Activated CD4-positive, alpha-beta T cell treated with anti-CD3 and anti-CD28 coated beads for 36 hours (primary cell): ENCODE measurements at places on chromosomes 12 and 14. TPM values are rescaled to one million over a fixed set of nuclear protein-coding genes. Genes with fewer than 3 reads are reported as not detected.

DNA sequence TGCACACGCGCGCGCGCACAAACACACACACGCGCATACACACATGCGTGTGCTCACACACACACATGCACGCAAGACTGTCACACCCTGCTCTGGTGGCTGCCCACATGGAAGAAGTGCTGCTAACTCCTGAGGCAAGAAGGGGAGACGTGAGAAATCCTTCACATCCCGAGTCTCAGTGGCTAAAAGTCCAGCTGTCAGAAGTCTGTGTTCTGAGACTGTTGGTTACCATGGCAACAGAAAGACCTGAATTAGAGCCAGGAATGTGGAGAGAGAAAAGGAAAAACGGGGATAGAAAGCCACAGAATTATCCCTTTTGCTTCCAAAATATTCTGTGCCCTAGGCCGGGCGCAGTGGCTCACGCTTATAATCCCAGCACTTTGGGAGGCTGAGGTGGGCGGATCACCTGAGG, 71.2 kb downstream of the PPFIBP1 start:
- H3K4me3 ChIP-seq = no peak overlapping the region
- no peaks in the 10 kb centered on the region for H3K4me1 ChIP-seq
- DNase-seq = no peak
- H3K27ac ChIP-seq = no peak overlapping the region
- no peaks in the 10 kb centered on the region for H3K36me3 ChIP-seq

- H3K4me3 ChIP-seq = no peak overlapping the region
- no peaks in the 10 kb centered on the region for H3K36me3 ChIP-seq
- H3K27ac ChIP-seq = no peak overlapping the region
- no peaks in the 10 kb centered on the region for H3K4me1 ChIP-seq
- no peak for DNase-seq
These were observed 18.9 kb downstream of the MEG3 start for GRCh38 chr14:100844846-100845245.

DNA sequence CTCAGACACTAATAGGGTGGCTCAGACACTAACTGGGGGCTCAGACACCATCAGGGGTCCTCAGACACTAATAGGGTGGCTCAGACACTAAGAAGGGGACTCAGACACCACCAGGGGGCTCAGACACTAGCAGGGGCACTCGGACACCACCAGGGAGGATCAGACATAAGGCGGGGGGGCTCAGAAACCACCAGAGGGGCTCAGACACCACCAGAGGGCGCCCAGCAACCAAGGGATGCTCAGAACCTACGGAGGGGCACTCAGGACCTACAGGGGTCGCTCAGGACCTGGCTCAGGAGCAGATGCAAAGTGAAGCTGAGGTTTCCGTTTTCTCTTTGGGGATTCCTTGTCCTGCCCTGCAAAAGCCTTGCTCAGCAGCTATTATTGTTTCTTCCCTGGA, 448.5 kb downstream of the TMEM121 start:
- peaks cover 3% of the 10 kb centered on the region for H3K4me1 ChIP-seq
- no peaks in the 10 kb centered on the region for H3K36me3 ChIP-seq
- no peaks in the 10 kb centered on the region for H3K27me3 ChIP-seq
- no peak overlapping the region for H3K4me3 ChIP-seq
- H3K27ac ChIP-seq = no peak overlapping the region
- DNase-seq = peak; percentile 81

- H3K36me3 ChIP-seq = no peaks in the 10 kb centered on the region
- H3K4me3 ChIP-seq = no peak overlapping the region
These were observed 134.9 kb downstream of the SLC5A8 start for GRCh38 chr12:101074940-101075680.

GRCh38 chr14:50520947-50521815, 11.2 kb downstream of the MAP4K5 start:
- peaks cover 56% of the 10 kb centered on the region for H3K4me1 ChIP-seq
- H3K27me3 ChIP-seq = no peaks in the 10 kb centered on the region
- peak overlapping the region; percentile 55 for H3K4me3 ChIP-seq
- H3K36me3 ChIP-seq = peaks cover 13% of the 10 kb centered on the region

DNA sequence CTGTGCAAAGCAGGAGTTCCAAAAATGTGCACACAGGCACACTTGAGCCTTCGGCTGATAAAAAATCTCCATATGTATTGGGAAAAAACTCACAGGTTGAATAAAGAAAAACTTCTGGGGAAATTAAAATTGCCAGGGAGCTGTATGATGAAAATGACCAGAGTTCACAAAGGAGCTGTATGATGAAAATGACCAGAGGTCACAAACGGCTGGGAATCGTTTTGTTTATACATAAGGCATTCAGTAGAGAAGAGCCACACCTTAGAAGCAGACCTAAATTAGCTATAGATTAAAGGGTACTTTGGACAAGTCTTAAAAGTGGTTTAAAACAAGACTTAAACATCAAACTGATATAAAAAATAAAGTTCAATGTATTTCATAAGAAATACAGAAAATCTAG, 251.7 kb upstream of the TMEM132C start:
- no peaks in the 10 kb centered on the region for H3K4me1 ChIP-seq
- no peak for DNase-seq
- H3K27me3 ChIP-seq = no peaks in the 10 kb centered on the region
- H3K27ac ChIP-seq = no peak overlapping the region

GRCh38 chr14:58401587-58401986, 5.9 kb downstream of the TOMM20L start:
- H3K4me1 ChIP-seq = peaks cover 1% of the 10 kb centered on the region
- H3K36me3 ChIP-seq = peaks cover 22% of the 10 kb centered on the region
- H3K4me3 ChIP-seq = no peak overlapping the region
- H3K27me3 ChIP-seq = no peaks in the 10 kb centered on the region
- peak; percentile 13 for DNase-seq

DNA sequence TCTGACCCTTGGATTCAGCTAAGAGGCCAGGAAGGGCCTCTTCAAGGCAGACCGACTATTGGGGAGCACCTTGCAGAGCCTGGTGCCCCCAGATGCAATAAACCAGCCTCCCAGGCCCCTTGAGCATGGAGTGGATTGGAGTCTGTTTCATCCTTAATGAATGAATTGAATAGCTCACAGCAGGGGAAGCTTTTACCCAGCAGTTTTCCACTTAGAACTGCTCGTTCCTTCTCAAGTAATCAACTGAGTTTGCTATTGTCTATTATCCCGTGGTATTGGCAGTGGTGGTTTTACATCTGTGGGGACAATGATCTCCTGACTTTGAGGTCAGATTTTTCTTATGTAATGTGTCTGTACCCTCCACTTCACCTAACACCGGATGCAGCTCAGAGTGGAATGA, 197.6 kb downstream of the AACS start:
- no peak for DNase-seq
- no peak overlapping the region for H3K27ac ChIP-seq
- H3K4me1 ChIP-seq = no peaks in the 10 kb centered on the region
- H3K27me3 ChIP-seq = peaks cover 3% of the 10 kb centered on the region

DNA sequence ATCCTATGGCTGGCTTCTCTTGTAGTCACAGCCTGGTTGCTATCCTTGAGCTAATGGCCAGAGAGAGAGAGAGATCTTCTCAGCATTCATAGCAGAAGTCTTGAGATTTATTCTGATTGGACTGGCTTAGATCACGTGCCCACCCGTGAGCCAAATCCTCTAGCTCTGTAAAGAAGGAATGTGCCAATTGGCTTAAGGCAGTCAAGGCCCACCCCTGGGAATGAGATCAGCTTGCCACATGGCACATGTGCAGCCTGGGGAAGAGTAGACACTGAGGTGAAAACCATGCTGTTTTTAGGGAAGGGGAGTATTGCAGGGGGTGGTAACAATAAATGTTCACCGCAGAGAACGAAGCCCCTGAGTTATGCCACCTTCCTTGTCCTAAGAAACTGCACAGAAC, 36.3 kb downstream of the PLEKHG7 start:
- DNase-seq = no peak
- H3K4me1 ChIP-seq = peaks cover 6% of the 10 kb centered on the region
- no peaks in the 10 kb centered on the region for H3K36me3 ChIP-seq
- H3K27ac ChIP-seq = no peak overlapping the region

DNA sequence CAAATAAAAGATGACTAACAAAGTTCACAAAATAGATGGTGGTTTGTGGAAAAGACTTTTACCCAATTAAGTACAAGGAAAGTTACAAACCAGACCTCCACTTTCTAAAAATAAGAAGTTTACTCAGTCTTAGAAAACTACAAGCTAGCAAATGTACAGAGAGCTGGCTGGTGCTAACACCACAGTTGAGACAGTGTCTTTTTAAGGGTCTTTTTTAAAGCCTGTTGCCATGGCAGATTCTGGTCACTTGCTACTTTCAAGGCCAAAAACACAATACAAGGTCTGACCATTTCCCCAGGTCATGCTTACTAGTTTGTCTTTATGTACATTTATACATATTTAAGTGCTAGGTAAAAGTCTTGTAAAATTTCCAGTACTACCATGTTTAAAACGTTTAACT, 2.4 kb downstream of the BTG1 start:
- no peaks in the 10 kb centered on the region for H3K27me3 ChIP-seq
- peaks cover 80% of the 10 kb centered on the region for H3K36me3 ChIP-seq
- H3K27ac ChIP-seq = peak overlapping the region; percentile 94

- H3K27ac ChIP-seq = peak overlapping the region; percentile 79
- no peaks in the 10 kb centered on the region for H3K27me3 ChIP-seq
- H3K4me3 ChIP-seq = peak overlapping the region; percentile 23
- H3K4me1 ChIP-seq = peaks cover 60% of the 10 kb centered on the region
- DNase-seq = no peak
These were observed 8.9 kb downstream of the MAP4K5 start for GRCh38 chr14:50523271-50524041.

GRCh38 chr12:93056971-93057535, 128.0 kb upstream of the EEA1 start:
- H3K4me3 ChIP-seq = no peak overlapping the region
- peaks cover 15% of the 10 kb centered on the region for H3K27me3 ChIP-seq
- no peak overlapping the region for H3K27ac ChIP-seq
- no peaks in the 10 kb centered on the region for H3K36me3 ChIP-seq

- DNase-seq = peak; percentile 53
- peak overlapping the region; percentile 79 for H3K27ac ChIP-seq
- H3K4me1 ChIP-seq = peaks cover 86% of the 10 kb centered on the region
- no peaks in the 10 kb centered on the region for H3K36me3 ChIP-seq
- no peaks in the 10 kb centered on the region for H3K27me3 ChIP-seq
- peak overlapping the region; percentile 36 for H3K4me3 ChIP-seq
These were observed 3.6 kb upstream of the NINJ2 start for GRCh38 chr12:666766-667308.

DNA sequence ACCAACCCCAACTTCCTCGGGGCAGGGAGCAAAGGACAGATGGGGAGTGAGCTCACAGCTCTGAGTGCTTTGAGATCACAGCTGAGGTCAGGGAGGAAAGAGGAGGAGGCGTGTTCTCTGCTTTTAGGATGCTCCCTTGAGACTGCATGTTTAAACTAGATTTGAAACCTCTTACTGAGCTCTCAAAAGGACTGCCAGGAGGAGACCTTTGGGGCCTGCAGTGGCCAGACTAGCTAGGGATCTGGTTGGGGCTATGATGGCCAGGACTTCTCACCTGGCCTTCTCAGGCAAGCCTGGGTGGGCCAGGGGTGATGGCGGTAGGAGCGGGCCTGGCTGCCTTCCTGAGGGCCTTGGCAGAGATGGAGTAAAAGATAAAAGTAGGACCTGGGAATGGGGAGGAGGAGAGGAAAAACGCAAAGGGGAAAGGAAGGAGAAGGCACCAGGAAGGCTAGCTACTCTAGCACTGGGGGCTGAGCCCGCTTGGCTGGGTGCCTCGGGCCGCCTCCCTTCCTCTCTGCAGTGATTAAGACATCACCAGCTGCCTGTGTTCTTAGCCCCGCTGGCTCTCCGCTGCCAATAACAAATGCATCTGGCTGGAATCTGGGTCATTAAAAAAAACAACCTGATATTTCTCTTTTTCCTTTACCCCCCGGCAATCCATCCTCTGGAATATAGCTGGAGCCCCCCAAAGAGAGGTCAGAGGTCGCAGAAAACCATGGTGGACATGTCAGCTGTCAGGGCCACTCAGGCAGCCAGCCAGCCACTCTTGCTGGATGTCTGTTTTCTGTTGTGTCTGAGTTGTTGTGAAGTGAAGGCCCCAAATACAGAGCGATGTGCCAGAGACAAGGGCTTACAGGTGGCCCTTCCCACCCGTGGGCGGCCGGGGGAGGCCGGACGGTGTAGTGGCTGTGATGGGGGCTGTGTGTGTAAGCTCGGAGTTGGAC, 141.3 kb downstream of the TSPAN9 start:
- H3K4me1 ChIP-seq = no peaks in the 10 kb centered on the region
- no peak overlapping the region for H3K4me3 ChIP-seq
- no peaks in the 10 kb centered on the region for H3K27me3 ChIP-seq
- DNase-seq = no peak
- no peak overlapping the region for H3K27ac ChIP-seq

DNA sequence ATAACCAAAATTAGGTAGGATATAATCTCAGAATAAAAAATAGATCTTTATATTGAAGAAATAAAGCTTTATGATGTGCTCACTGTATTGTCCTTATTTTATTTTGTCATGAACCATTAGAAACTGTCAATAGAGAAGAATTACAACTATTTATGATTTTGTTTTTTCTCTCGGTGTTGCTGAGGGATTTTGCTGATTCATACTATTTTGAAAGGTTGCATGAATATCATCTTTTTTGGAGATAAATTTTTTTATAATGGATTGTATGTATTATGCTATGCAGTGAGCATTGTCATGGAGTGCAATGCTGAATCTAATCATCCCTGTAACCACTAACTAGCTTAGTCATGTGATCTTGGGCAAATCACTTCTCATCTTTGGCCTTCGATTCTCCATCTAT, 15.0 kb downstream of the SLC39A9 start:
- no peak overlapping the region for H3K4me3 ChIP-seq
- DNase-seq = no peak
- H3K4me1 ChIP-seq = peaks cover 16% of the 10 kb centered on the region
- peaks cover 14% of the 10 kb centered on the region for H3K36me3 ChIP-seq
- no peak overlapping the region for H3K27ac ChIP-seq
- H3K27me3 ChIP-seq = no peaks in the 10 kb centered on the region

DNA sequence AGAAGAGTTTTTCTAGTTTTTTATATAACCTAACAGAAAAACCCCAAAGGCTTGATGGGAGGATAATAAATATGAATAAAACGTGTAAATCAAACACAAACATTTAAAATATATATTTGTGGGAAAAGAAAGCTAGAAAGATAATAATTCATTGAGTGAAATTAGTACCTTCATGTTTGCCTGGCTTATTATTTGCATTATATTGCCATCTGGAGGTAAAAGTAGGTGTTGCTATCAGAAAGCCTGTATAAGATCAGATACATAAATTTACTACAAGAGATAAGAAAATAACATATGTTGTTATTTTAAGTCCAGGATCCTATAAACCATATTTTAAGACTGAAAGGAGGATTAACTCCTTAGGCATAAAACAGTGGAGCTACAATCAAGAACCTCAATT, 77.7 kb downstream of the NTS start:
- H3K27ac ChIP-seq = no peak overlapping the region
- no peak overlapping the region for H3K4me3 ChIP-seq
- DNase-seq = no peak
- H3K4me1 ChIP-seq = no peaks in the 10 kb centered on the region
- no peaks in the 10 kb centered on the region for H3K36me3 ChIP-seq

The OR6C2 gene
- total RNA-seq = not detected

The FOXG1 gene
- not detected for total RNA-seq

The ALKBH2 gene
- total RNA-seq = 33.3 TPM

The GDF3 gene
- total RNA-seq = not detected

The BBS10 gene
- total RNA-seq = 3.5 TPM

The B3GNT4 gene
- total RNA-seq = 2.0 TPM
